ENCODE measurements at places on chromosomes 12 and 14.
A peak's percentile ranks its signal among the peaks of the same experiment; 100 is the strongest.

- DNase-seq, result no peak
These were observed 108.8 kb downstream of the RAD51B start for GRCh38 chr14:67928375-67928774.

DNA sequence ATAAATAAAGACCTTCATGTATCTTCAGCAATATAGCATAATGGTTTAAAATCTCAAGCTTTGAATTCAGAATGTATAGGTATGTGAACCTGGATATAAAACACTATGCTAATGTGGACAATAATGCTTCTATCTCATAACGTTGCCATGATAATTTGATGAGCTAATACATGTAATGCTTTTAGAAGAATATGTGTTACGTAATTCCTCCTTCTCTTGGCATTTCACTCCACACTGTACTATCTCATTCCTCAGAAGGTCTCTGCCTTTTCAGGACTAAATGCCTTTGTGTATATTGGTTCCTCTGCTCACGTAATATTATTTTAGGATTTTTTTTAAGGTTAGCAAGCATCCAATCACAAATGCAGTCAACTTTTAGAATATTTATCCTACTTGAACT lies 86.5 kb downstream of the FOXA1 start:
- no peak for DNase-seq

DNA sequence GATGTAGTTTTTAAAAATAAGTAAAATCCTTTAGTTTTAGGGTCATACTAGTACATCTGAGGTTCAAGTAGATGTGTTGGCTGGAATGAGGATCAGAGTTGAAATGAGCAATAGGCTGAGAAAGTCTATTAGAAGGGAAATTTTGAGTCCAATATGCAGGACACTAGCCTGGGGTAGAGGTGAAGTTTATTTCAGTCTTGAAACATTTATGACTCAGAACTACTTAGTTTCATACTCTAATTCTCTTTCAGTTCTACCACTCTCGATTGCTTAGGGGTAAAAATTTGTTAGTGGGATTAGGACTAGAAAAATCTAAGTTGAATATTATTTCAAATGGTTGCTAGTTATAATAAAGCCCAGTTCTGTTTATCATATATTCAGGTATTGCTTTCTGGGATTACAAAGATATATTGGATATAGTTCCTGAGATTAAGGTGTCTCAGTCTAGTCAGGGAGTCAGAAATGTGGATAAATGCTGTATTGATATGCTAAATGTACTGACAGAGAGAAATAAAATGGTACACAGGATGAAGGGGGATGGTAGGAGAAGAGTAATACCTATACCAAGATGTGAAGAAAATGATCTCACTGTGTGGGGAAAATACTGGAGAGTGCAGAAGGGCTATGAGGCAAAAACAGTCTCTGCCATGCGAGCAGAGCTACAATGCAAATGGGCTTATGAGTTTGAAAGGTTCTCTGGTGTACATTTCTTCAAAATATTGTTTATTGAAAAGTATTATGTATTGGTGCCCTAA lies 395.8 kb upstream of the FBXO33 start:
- DNase-seq, result peak; percentile 45

GRCh38 chr12:94109160-94109559 lies 39.2 kb upstream of the PLXNC1 start:
- DNase-seq, result peak; percentile 29

- DNase-seq, result no peak
These were observed 26.5 kb upstream of the JDP2 start for GRCh38 chr14:75401361-75401760.

DNA sequence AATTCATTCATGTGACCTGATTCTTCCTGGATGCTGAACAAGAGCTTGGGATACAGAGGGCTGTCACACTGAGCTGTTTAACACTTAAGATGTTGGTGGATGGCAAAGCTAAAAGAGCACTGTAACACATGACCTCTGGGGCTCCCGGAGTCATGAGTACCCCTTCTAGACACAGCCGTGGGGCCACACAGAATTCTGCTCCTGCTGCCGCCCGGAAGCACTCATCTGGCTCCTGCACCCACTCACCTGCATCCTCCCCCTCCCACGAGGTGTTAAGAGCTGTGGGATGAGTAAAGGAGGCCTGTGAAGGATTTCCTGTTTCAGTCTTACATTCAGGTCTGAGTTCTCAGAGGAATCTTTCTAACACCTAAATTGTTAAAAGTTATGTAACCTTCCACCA lies 78.0 kb upstream of the SSTR1 start:
- DNase-seq, result no peak

GRCh38 chr12:32780071-32780470 lies 24.4 kb upstream of the YARS2 start:
- DNase-seq, result no peak

DNA sequence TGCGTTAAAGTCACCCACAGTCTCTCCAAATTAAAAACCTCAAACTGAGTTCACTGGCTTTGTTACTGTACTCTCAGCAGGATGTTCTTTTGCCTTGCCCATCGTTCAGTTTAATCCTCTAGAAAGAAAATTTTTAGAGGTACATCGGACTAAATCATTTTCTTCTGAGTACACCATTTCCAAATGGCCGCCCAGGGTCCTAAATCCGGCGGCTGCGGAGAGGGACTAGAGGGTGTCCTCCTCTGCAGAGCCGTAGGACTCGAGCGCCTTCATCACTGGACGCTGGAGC lies 1.4 kb downstream of the LIN7A start:
- no peak for DNase-seq

DNA sequence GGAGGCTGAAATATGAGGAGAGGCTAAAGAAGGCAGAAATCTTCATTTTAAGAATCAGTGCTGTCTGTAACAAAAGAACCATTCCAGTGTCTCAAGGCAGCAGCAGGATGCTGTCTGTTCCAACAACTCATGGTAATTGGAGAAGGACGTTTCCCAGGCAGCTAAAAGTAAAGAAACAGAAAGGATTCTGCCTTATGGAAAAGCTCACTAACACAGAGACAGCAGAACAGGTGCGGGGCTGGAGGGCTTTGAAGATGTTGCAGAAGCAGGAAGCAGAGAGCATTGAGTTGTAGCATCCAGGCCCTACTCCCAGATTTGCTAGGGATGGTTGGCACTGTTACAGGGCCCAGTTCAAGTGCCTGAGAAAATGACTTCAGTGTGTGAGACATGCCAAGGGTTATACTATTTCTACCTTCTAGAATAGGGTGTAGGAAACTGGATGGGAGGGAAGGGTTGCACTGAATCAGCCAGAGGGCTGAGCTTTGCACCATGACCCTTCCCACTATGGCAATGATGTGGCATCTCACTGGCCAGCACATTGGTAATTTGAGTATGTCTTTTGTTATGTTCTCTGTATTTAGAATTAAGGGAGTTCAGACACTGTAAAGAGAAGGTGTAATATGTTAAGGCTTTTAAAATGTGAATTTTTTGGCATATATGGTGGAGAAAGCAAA lies 160.0 kb upstream of the FBXO33 start:
- DNase-seq, result no peak

- no peak for DNase-seq
These were observed 91.2 kb downstream of the RGS6 start for GRCh38 chr14:72023128-72024042.

Data from GM20000 (cell line).